ENCODE measurements at places on chromosomes 6 and 20.

- DNase-seq, result no peak
Measured at GRCh38 chr6:157198425-157199279, 124.7 kb downstream of the TMEM242 start.

- DNase-seq, result no peak
Measured at GRCh38 chr6:146582857-146583256, 15.9 kb upstream of the ADGB start.

- no peak for DNase-seq
Measured at GRCh38 chr6:143838395-143838794, 4.7 kb upstream of the LTV1 start.

DNA sequence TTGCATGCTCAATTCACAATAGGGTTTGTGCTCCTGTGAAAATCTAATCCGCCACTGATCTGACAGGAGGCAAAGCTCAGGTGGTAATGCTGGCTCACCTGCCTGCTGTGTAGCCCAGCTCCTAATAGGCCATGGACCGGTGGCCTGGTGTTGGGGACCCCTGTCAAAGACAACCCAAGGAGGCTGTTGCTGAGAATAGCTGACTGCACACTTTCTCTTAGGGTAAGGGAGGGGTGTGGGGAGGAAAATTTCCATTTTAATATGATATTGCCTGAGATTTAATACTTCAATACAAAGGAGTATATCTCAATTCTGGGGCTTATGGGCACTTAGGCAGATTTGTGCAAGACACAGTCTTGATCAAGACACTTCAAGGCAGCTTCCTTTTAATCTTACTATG is 105.8 kb downstream of the ALDH8A1 start:
- no peak for DNase-seq

Measured in hypothalamus (tissue), 51 donors.